Osteocyte (in vitro differentiated cells): ENCODE measurements at places on chromosomes 3 and 15. TPM values are rescaled to one million over a fixed set of nuclear protein-coding genes. Genes with fewer than 3 reads are reported as not detected.

The CP gene
- 0.32 TPM in 1 of 2 replicates, not detected in the other for total RNA-seq

The EOMES gene
- total RNA-seq, result not detected in 2 replicates

The NR2E3 gene
- total RNA-seq, result not detected in 2 replicates

The NMNAT3 gene
- 2.2 and 2.5 TPM in 2 replicates for total RNA-seq

The SENP7 gene
- total RNA-seq, result 26.0 and 27.7 TPM in 2 replicates

The APBA2 gene
- 23.5 and 24.7 TPM in 2 replicates for total RNA-seq

The TRAT1 gene
- not detected in 2 replicates for total RNA-seq

The MITF gene
- 5.8 and 6.1 TPM in 2 replicates for total RNA-seq

The POPDC2 gene
- total RNA-seq, result 2.1 and 2.4 TPM in 2 replicates

The ZFAND6 gene
- 63.8 and 65.9 TPM in 2 replicates for total RNA-seq

The CCK gene
- total RNA-seq, result not detected in 2 replicates

The NIT2 gene
- total RNA-seq, result 46.3 and 47.4 TPM in 2 replicates

The B3GALNT1 gene
- 15.0 and 18.5 TPM in 2 replicates for total RNA-seq

The ADGRG7 gene
- total RNA-seq, result not detected in 2 replicates

The DPPA2 gene
- total RNA-seq, result not detected in 2 replicates

The UCN2 gene
- total RNA-seq, result 0.81 and 0.89 TPM in 2 replicates

DNA sequence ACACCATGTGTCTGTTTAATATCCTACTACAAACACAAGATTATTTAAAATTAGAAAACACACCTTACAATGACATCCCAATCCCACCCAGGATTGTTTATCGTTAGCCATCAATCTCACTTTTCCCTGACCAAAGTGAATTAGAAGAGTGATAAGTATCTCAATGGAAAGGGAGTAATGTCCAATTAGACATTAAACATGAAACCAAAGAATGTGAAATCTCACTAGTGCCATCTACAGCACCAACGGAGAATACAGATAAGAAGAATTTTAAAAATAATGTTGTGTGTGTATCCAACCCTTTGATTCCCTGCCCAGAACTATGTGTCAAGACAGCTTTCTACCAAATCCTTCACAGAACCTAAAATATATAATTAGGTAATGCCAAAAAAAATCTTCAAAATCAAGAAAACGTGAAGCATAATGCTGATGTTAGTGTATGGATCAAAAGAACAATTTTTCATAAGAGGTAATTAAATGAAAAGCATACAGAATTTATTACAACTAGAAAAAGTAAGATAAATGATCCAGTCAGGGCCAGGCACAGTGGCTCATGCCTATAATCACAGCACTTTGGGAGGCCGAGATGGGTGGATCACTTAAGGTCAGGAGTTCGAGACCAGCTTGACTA, 64.2 kb downstream of the SCAPER start:
- DNase-seq, result no peak
- H3K4me1 ChIP-seq, result peaks cover 9% of the 10 kb centered on the region
- no peaks in the 10 kb centered on the region for H3K27me3 ChIP-seq
- H3K4me3 ChIP-seq, result no peak overlapping the region

DNA sequence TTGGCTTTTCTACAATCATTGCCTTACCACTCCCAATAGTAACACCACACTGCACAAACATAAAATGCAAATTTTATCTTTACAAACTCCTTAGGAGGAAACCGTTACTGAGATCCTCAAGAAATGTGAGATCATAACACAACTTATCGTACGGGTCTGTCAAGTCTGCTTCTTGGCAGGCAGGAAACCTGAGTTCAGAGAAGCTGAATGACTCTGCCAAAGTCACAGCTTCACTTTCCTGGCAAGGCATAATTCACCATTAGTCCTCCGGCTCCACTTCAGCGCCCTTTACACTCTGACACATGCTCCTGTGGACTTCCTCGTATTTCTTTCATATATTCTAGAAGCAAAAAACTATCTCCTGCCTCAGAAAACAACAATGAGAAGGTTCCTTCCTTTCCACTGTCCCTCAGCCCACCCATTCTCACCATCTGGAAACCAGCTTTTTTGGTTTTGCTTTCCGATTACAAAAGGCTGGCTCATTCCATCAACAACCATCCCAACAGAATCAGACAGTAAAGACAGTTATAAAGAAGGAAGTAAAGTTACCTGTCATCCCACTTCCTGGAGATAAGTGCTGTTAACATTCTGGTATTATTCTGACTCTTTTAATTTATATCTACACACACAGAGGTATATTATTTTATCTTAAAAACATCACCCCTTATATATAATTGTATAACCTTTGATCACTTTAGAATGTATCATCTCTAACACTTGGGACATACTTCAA, 223.4 kb downstream of the STT3B start:
- DNase-seq, result no peak
- no peaks in the 10 kb centered on the region for H3K27me3 ChIP-seq
- no peak overlapping the region for H3K4me3 ChIP-seq

- DNase-seq, result no peak
- H3K27ac ChIP-seq, result no peak overlapping the region
- no peak overlapping the region for H3K4me3 ChIP-seq
- H3K4me1 ChIP-seq, result peaks cover 27% of the 10 kb centered on the region
These were observed 4.6 kb downstream of the TMEM108 start for GRCh38 chr3:133042778-133043177.

DNA sequence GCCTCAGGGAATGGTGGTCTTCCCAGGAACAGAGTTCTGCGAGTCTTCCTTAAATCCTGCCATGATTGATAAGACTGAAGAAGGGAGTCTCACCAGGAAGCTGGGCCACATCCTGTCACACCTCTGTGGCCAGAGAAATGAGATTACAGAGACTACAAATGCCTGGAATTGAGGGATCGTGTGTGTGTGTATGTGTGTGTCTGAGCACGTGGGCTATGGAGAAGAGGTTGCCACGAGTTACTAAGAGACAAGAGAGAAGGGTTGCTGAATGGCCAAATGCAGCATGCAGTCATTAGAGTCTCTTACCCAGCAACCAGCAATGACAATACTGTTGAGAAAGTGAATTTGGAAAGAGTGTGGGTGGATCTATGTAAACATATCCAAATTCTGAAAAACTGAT, 443.1 kb downstream of the MFSD1 start:
- peaks cover 5% of the 10 kb centered on the region for H3K27me3 ChIP-seq
- no peak overlapping the region for H3K4me3 ChIP-seq
- H3K4me1 ChIP-seq, result no peaks in the 10 kb centered on the region
- no peaks in the 10 kb centered on the region for H3K36me3 ChIP-seq

DNA sequence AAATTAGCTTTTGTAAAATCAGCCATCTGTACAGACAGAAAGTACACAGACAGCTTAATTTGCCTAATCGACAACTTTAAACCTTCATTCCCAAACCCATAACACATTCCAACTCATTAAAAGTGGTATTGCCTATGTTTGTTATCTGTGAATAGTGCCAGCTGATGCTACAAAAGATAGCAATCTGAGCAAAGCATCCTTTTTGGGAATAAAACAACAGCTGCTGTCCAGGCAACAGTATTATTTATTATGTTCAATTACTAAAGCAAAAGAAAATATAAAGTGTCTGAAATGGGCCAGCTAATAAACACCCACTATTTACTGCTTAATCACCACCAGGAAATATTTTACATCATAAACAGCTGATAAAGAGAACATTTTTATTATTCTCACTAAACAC, 134.8 kb upstream of the ABI3BP start:
- peaks cover 2% of the 10 kb centered on the region for H3K36me3 ChIP-seq
- no peak overlapping the region for H3K4me3 ChIP-seq
- no peaks in the 10 kb centered on the region for H3K4me1 ChIP-seq
- no peaks in the 10 kb centered on the region for H3K27me3 ChIP-seq
- no peak for DNase-seq
- H3K27ac ChIP-seq, result no peak overlapping the region

GRCh38 chr15:59124261-59124660, 19.3 kb downstream of the CCNB2 start:
- H3K27me3 ChIP-seq, result no peaks in the 10 kb centered on the region
- DNase-seq, result no peak
- H3K36me3 ChIP-seq, result peaks cover 33% of the 10 kb centered on the region
- H3K27ac ChIP-seq, result no peak overlapping the region
- H3K4me3 ChIP-seq, result no peak overlapping the region
- H3K4me1 ChIP-seq, result no peaks in the 10 kb centered on the region

- H3K27ac ChIP-seq, result no peak overlapping the region
- no peaks in the 10 kb centered on the region for H3K27me3 ChIP-seq
- H3K36me3 ChIP-seq, result peaks cover 20% of the 10 kb centered on the region
- DNase-seq, result no peak
These were observed 102.1 kb upstream of the CHRM5 start for GRCh38 chr15:33866101-33866737.

GRCh38 chr3:146781606-146782005, 176.5 kb upstream of the PLSCR5 start:
- H3K27me3 ChIP-seq, result no peaks in the 10 kb centered on the region
- peaks cover 65% of the 10 kb centered on the region for H3K4me1 ChIP-seq
- no peaks in the 10 kb centered on the region for H3K36me3 ChIP-seq
- peak overlapping the region; percentile 87 for H3K27ac ChIP-seq
